LHCN-M2 (cell line): ENCODE measurements at places on chromosomes 5 and 9. TPM values are rescaled to one million over a fixed set of nuclear protein-coding genes. Genes with fewer than 3 reads are reported as not detected.

DNA sequence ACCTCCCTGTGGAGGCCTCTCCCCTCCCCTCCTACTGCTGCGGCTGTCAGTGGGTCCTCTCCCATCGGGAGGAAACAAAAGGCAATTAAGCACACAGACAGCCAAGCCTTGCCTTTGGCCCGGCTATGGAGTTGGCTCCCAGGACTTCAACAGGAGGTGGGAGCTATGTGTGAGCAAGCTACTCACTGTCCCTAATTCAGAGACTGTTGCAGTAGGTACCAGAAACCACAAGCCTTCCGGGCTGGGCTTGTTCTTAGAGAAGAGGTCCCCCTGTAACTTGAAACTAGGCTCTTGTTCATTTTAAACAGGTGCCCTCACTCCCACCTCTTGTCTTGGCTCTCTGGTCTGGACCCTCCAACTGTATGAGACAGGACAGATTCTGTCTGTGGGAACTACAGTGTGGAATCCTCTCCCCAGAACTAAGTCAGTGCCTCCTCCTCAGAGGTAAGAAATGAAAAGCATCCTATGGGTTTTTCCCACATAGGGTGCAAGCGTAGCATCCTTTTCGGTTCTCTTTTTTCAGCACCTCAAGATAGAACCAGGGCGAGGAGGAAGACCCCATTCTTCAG lies 561.1 kb downstream of the EBF1 start:
- DNase-seq, result no peak

DNA sequence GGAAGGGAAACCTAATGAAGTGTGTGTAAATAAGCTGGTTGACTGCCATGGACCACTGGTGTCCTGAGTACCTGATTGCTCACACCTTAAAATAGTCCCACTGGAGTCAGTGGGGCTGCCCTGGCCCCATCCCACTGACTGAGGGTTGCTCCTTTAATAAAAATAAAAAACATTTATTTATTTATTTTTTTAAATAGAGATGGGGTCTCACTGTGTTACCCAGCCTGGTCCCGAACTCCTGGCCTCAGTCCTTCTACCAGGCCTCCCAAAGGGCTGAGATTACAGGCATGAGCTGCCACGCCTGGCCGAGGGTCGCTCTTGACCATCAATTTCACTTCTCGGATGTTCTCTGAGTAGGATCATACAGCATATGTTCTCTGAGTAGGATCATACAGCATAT lies 394.2 kb upstream of the IRX2 start:
- DNase-seq, result no peak

GRCh38 chr9:92633614-92634278 lies 36.2 kb downstream of the IPPK start:
- no peak for DNase-seq

- no peak for DNase-seq
Measured at GRCh38 chr5:1933364-1934055, 50.8 kb upstream of the IRX4 start.

GRCh38 chr9:77966718-77967117 lies 64.9 kb downstream of the GNAQ start:
- DNase-seq, result no peak

DNA sequence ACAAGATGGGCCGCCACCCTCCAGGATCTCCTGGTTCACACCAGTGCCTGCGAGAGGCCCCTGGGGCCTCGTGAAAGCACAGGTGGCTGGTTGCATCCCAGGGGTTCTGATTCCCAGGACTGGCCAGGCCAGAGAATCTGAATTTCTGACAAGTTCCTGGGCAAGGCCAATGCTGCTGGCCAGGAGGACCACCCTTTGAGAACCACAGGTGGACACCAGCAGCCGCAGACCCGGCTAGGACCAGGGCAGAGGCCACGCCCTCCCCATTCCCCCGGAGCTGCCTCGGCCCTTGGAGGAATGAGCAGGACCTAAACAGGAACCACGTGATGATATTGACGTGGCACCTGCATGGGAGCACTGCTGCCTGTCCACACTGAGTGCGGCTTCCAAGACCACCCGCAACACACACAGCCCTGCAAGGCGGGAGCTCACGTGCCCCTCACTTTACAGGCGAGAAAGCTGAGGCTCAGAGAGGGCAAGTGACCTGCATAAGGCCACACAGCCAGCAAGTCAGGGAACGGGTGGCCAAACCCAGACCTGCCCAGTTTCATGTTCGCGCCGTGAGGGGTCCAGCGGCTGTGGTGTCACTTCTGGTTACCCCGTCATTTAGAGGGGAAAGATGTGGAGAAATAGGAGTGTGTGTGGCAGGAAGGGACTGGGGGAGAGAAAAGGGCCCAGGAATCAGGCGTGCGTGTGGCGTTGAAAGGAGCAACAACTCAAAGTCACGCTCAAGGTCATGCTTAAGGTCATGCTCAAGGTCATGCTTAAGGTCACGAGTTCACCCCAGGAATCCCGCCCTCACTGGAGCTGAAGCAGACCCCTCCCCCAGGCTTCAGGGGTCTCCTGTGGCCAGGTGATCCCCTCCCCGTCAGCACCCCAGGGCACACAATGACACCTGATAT lies 105.9 kb upstream of the IER5L start:
- no peak for DNase-seq

- no peak for DNase-seq
Measured at GRCh38 chr9:90770182-90770738, 31.4 kb upstream of the SYK start.

GRCh38 chr5:88888848-88889188 lies 5.8 kb upstream of the MEF2C start:
- no peak for DNase-seq

DNA sequence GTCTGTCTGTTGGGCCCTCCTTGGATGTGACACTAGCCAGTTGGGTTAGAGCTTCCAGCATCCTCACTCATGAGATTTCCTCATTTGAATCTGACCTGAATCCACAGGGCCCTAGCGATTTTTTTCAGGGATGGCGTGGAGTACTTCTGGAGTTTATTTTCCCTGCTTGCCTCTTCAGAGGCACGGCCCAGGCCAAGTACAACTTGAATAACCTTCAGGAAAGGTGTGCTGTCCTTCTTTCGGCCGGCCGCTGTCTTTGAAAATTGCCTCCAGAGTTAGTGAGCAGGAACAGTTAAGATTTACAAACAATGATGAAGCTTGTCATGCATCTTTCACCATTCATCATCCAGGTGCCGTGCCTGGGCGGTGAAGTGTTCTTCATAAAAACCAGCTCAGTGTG lies 49.5 kb upstream of the DMRT3 start:
- no peak for DNase-seq

GRCh38 chr9:17165764-17166163 lies 30.9 kb downstream of the CNTLN start:
- no peak for DNase-seq

DNA sequence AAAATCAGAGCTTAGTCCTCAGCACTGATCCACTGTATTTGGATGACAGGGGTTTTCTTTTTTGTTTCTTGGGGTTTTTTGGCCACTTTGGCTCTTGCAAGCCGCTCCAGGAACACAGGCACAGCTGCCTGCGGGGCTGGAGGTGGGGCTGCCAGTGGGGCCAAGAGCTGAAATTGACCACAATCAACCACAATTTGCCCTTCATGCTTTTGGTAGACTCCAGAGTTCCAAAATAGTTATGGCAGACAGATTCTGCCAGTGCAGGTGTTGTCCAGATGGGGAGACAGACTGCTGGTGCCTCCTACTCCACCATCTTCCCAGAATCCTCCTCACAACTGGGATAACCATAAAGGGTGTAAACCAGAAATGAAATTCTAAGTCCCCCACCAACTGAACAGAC lies 36.5 kb downstream of the PLEKHG4B start:
- DNase-seq, result no peak

- DNase-seq, result peak; percentile 7
Measured at GRCh38 chr5:181088289-181088688, 42.7 kb downstream of the OR2V1 start.

GRCh38 chr5:54049144-54049543 lies 261.2 kb downstream of the ARL15 start:
- DNase-seq, result no peak

DNA sequence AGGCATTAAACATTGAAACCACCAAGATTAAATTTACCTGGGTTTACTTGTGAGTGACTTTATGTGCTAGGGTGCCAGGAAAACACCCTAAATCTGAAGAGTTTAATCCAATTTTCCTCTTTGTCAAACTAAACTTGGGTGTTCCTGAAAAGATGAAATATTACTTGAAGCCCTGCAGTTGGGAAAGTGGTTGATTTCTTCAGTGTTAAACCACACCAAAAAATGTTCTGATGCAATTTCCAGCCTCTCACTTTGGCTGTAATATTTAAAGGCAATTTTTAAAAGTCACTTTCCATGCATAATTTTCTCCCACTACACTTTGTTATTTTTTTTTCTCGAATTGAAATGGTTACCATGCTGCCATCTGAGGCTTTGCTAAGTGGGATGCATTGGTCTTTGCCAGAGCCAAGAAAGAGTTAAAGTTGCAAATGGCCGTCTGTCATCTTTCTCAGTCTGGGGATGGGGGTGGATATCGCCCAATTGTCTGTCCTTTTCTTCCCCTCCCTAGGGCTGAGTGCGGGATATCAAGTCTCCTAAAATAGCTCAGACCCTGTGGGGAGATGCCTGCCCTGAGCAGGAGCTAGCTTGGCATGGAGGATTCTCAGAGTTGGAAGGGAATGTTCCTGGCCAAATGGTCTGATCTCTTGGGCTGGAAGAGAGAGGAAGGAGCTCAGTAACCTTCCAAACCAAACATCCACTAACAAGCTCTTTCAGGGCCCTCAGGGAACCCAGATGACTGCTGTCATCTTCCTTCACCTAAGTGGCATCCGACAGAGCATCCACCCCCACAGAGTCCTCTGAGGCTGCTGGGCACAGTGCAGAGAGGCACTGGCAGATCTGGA lies 13.6 kb upstream of the SHB start:
- DNase-seq, result no peak

- no peak for DNase-seq
Measured at GRCh38 chr9:90092508-90092907, 487.7 kb downstream of the GADD45G start.

- DNase-seq, result no peak
Measured at GRCh38 chr5:137431051-137431450, 68.1 kb downstream of the SPOCK1 start.

DNA sequence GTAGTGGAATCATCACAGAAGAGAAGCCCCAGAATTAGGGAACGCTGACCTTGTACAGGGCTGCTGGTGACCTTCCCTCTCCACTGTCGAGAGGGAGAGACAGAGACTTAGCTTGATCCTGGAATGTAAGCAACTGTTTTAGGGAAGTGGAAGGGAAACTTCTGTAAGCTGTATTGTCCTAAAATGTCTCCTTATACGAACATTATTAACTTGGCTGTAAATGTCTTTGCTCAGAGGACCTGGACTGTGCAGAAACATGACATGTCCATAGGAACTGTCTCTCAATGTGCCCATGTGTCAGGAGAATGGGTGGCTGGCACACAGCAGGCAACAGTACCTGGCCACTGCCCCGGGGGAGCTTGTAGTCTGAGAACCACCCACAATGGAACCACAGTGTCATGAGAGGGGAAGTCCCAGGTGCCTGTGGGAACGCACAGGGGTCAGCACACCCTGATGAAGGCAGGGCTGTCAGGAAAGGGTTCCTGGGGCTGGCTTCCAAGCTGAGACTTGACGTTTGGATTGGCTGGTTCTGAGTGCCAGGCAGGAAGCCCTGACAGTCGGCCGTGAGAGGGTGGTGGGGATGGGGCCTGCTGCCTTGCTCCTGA lies 34.0 kb downstream of the DAP start:
- no peak for DNase-seq

DNA sequence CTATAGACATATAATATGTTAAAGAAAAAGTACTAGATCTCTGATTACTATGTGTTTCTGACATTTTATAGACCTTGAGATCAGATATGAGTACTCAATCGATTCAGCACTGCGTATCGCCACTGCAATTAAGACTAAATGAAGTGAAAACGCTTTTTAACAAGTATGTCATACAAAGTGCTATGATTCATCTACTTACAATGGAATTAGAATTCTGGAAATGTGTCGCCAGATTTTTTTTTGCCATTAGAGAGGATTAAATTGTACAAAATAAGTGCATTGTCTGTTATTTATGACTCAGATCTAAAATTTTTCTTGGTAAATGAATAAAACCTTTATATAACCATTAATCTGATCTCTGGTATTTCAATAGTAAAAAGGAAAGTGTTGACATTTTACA lies 20.0 kb upstream of the AGGF1 start:
- no peak for DNase-seq

DNA sequence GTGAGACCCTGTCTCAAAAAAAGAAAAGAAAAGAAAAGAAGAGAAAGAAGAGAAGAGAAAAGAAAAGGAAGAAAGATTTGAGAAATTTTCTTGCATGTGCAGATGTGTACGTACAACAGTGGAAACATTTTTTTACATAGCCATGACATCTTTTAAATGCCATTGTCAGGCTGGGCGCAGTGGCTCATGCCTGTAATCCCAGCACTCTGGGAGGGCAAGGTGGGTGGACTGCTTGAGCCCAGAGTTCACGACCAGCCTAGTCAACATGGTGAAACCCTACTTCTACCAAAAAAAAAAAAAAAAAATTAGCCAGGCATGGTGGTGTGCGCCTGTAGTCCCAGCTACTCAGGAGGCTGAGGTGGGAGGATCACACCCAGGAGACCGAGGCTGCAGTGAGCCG lies 6.6 kb downstream of the LMAN2 start:
- no peak for DNase-seq

GRCh38 chr9:77215874-77216273 lies 38.5 kb downstream of the VPS13A start:
- peak; percentile 12 for DNase-seq

DNA sequence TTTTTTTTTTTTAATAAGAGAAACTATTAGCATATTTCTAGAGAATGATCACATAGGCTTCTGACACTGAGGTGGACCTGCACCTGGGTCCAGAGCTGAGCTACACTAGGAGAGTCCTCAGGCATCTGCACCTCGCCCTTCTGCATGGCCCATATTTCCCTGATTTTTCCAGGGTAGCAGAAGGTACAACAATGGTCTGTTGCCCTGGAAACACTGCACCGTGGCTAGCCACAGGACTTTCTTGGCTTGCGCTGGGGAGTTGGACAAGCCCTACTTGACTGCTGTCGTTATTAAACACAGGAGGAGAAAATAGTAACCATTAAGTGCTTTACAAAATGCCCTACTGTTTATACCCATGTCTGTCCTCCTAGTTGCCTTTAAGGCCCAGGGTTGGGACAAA lies 615.7 kb upstream of the MEF2C start:
- no peak for DNase-seq

Gene GABRP
- 0.06 TPM in 1 of 2 replicates, not detected in the other for total RNA-seq

Gene PCDHGB5
- total RNA-seq, result 0.52 and 2.1 TPM in 2 replicates

Gene FSTL4
- total RNA-seq, result 0.26 and 0.40 TPM in 2 replicates

Gene CEP72
- total RNA-seq, result 8.0 and 10.5 TPM in 2 replicates

Gene FOXD4L6
- 0.38 TPM in 1 of 2 replicates, not detected in the other for total RNA-seq

Gene PCDHGA12
- 6.1 and 6.9 TPM in 2 replicates for total RNA-seq

Gene HRH2
- not detected in 2 replicates for total RNA-seq

Gene RPS23
- 1,596 and 2,071 TPM in 2 replicates for total RNA-seq

Gene LCN9
- total RNA-seq, result not detected in 2 replicates

Gene CHSY3
- 7.6 and 9.9 TPM in 2 replicates for total RNA-seq

Gene EPB41L4A
- total RNA-seq, result not detected in 2 replicates

Gene SLC1A3
- total RNA-seq, result 12.1 and 15.1 TPM in 2 replicates

Gene DIRAS2
- total RNA-seq, result 0.13 TPM in 1 of 2 replicates, not detected in the other

Gene F2RL2
- 0.52 and 0.71 TPM in 2 replicates for total RNA-seq

Gene SUSD1
- total RNA-seq, result 5.5 and 6.8 TPM in 2 replicates
